ENCODE measurements at places on chromosomes 5 and 9.

- DNase-seq = no peak
Measured at GRCh38 chr9:116243708-116244107, 90.1 kb downstream of the PAPPA start.

GRCh38 chr9:24712206-24712605, 166.5 kb upstream of the IZUMO3 start:
- DNase-seq = no peak

- DNase-seq = peak; percentile 34
Measured at GRCh38 chr5:81305785-81306184, 4.4 kb downstream of the ZCCHC9 start.

GRCh38 chr9:21970800-21971640, 23.2 kb downstream of the CDKN2A start:
- peak; percentile 53 for DNase-seq

DNA sequence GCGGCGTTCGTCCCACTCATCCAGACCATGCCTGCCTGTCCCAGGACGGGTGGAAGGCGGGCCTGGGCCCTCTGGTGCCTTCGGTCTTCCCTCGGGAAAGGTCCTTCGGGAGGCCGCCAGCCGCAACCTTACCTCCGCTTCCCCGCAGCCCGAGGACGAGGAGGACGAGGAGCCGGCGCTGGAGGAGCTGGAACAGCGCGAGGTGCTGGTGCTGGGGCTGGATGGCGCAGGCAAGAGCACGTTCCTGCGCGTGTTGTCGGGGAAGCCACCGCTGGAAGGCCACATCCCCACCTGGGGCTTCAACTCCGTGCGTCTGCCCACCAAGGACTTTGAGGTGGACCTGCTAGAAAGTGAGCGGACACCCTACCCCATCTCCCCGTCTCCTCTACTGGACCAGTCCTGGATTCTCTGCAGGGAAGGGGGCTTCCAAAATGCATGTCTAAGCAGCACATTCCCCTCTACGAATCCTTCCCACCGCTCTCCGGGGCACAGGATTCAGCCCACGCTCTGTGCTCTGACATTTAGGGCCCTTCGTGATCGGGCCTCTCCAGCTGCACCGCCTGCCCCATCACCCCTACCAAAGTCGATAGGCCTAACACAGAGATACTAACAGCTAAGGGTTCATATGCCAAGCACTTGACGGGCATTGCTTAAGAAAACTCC, 1.1 kb downstream of the ARL10 start:
- DNase-seq = no peak

- no peak for DNase-seq
Measured at GRCh38 chr5:38598994-38599617, 42.7 kb upstream of the LIFR start.

GRCh38 chr5:97951139-97951538, 768.1 kb upstream of the RIOK2 start:
- DNase-seq = no peak

- DNase-seq = no peak
Measured at GRCh38 chr5:55572020-55572419, 37.3 kb upstream of the PLPP1 start.

- no peak for DNase-seq
Measured at GRCh38 chr9:131523086-131523388, 8.0 kb downstream of the UCK1 start.

GRCh38 chr5:81232464-81233079, 550 bp upstream of the CKMT2 start:
- DNase-seq = no peak

GRCh38 chr5:143156572-143156971, 246.9 kb downstream of the NR3C1 start:
- no peak for DNase-seq

GRCh38 chr5:7250611-7251010, 145.3 kb upstream of the ADCY2 start:
- DNase-seq = peak; percentile 31

DNA sequence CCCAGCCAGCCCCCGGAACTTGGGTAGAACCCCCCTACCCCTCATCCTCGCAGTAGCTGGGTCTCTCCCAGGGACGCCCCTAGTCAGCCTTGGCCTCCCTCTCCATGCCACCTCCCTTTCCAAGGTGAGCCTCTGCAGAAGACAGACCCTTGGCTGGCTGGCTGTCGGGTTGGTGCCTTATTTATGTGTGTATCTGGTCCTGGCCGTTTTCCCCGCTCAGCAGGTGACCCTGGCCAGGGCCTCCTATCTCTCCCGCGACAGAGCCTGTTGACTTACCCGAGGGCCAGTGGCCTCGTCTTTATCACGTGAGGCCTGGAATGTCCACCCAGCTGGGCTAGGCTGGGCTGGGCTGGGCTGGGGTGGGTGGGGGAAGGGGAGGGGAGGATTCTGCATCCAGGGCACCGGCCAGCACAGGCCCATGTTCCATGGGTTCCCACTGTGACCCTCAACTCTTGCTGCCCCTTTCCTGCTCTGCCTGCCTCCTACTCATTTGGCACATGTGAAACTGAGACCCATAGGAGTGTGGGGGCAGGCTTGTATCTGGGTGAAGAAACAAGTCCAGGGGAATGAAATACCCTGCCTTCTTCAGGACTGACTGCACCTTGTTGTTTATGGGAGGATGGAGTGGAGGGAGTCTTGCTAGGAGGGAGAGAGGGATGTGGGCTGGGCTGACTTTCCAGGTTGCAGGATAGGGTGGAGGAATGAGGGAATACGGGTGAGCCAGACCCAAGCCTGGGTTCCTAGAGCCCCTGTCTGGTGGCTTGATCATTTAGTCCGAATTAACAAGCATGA, 3.1 kb downstream of the CXXC5 start:
- peak; percentile 55 for DNase-seq

- peak; percentile 36 for DNase-seq
Measured at GRCh38 chr5:135225856-135226560, 173.0 kb downstream of the MACROH2A1 start.

- DNase-seq = no peak
Measured at GRCh38 chr5:126969548-126969947, 60.8 kb downstream of the MARCHF3 start.

DNA sequence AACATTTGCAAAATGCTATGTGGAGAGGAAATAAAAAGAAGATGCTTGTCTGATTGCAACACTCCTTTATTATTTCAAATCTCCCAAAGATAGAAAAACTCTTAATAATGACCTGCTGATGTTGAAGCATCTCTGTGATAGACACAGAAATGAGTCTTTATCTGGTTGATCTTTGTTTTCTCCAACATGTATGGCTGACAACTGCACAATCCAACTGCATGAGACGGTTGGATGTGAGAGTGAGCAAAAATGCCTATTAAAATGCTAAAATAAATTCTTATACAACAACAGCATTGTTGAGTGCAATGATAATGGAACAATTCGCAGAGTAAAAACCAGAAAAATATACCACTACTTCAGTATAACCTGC, 7.5 kb upstream of the IZUMO3 start:
- no peak for DNase-seq

DNA sequence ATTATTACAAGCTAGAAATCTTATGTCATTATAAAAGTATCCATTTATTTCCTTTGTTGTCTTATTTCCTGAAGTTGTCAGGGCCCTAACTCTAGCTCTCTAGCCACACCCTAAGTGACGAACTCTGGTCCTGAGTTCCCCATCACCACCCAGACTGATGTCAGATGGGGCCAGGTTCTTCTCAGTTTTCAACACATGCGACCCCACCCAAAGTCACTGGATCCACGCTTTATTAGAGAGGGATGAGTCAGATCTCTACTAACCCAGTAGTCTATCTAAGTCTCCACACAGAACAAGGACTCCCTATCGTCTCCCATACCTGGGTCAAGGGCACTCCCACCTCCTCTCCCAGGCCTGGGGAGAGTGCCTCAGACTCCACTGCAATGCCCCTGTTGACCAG, 6.8 kb upstream of the FEM1C start:
- peak; percentile 38 for DNase-seq

GRCh38 chr9:7560669-7561305, 238.8 kb downstream of the DMAC1 start:
- DNase-seq = no peak

GRCh38 chr5:94285984-94286383, 332.4 kb downstream of the KIAA0825 start:
- DNase-seq = no peak

DNA sequence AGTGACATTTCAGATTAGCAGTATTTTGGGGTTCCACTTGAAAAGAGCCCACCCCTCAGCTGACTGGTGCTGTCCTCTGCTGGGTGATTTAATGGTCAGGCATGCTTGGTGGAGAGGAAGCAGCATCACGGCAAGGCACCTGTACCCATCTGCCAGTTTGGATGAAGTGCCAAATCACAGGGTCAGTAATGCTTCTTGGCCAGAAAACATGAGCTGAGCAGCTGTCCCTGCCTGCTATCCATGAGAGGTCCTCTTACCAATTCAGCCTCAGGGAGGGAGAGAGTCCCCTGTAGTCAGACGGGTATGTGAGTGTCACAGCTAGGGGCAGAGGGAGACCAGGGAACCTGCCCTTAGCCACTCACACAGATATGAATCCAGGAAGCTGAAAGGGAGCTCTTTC, 137.9 kb downstream of the SEC61B start:
- DNase-seq = no peak

- DNase-seq = no peak
Measured at GRCh38 chr9:21974343-21974721, 19.9 kb downstream of the CDKN2A start.

DNA sequence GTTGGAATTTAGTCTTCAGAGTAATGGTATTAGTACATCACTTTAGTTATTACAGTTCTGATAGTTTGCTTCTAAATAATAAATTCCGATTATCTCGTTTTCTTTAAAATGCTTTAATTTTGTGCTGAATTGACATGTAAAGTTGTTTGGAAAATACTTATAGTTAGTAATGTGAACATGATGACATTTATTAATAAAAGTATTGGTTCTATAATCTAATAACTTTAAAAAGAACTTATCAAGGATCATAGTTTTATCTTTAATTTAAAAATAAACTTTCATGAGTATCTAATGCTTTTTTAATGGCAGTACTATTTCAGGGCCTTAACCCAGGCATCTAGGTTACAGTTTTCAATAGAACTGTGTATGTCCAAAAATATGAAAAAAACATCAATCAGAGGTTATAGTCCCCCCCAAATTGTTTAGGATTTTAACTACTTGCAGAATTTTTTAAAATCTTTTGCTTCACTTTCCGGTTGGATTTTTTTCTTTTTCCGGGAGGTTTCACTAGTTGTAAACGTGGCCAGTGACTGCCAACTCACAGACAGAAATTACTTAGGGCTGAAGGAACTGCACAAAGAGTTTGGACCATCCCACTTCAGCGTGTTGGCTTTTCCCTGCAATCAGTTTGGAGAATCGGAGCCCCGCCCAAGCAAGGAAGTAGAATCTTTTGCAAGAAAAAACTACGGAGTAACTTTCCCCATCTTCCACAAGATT, 680 bp downstream of the GPX8 start:
- peak; percentile 39 for DNase-seq

DNA sequence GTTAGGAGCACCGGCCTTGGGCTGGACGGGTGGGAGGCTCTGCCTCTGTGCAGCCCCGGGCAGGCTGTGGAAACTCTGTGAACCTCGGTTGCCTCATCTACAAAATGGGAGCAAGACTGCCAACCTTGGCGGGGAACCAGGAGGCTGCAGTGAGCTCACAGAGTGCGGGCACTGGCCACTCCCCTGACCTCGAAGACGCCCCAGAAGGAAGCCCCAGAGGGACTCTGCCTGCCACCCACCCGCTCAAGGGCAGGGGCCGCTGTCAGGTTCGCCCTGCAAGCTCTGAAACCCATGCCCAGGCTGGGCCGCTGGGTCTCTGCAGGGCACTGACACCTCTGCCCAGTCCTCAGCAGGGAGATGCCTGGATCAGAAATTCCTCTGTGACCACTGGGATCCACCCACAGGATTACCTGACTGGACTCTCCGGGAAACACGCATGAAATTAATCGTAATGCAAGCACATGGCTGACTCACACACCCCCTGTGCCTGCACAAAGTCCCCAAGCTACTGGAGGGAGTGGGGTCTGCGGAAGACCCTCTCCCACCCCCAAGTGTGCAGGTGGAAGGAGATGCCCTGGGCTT, 7.4 kb downstream of the CCDC187 start:
- no peak for DNase-seq

GRCh38 chr5:5883562-5883961, 461.1 kb downstream of the ICE1 start:
- no peak for DNase-seq

- no peak for DNase-seq
Measured at GRCh38 chr9:6788162-6789016, 30.6 kb downstream of the KDM4C start.

- no peak for DNase-seq
Measured at GRCh38 chr5:38546691-38547146, 9.7 kb downstream of the LIFR start.

- no peak for DNase-seq
Measured at GRCh38 chr5:115458003-115458409, 86.6 kb downstream of the FEM1C start.

DNA sequence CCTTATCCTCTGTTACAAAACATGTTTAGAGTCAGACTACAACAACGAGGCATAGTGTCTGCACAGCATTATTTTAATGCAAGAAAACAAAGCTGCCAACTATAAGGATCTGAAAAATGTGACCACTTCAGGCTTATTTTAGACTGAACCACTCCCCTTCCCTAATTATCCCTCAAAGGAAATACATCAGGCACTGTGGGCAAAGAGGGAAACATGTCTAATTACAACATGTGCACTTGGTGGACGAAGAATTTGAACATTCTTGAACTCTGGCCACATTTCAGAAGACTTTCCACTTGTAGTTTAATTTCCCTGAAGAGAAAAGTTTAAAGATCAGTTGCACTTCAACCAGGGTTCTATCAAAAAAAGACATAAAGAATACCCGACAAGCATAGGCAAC, 3.8 kb downstream of the MTMR12 start:
- DNase-seq = no peak

DNA sequence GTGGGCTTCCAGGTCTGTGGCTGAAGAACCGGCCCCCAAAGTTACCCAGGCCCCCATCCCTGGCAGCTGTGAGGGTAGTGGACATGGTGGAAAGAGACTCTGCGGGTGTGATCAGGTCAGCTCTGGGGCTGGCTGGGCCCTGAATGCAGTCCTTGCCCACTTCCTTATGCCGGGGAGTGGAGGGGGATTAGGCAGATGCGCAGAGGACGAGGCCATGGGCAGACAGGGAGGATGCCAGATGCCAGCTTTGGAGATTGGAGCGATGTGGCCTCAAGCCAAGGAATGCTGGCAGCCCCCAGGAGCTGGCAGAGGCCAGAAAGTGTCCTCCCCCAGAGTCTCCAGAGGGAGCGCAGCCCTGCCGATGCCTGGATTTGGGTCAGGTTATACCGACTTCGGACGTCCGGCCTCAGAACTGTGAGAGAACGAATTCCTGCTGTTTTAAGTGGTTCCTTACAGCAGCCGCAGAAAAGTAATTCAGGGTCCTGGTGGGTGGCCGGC, 69.8 kb downstream of the ADAMTS2 start:
- DNase-seq = no peak

DNA sequence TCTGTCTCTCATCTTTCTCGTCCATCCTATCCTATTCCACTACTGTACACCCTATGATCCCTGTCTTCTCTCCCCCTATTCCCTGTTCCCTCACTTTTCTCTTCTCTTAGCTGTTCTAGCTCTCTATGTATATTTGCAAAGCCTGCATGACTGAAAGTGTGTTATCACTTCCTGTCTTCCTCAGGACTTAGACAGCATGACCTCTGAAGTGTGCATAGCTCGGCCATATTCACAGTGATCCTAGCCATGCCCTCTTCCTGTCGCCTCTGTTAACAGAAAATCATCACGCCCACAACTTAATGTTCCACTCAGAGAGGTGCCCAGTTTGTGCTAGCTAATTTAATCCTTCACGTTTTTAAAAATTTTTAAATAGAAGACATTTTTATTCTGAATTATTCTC, 35.8 kb upstream of the CDH6 start:
- DNase-seq = no peak
